ENCODE measurements at places on chromosomes 6 and 20. TPM values are rescaled to one million over a fixed set of nuclear protein-coding genes. Genes with fewer than 3 reads are reported as not detected.

GRCh38 chr6:34514593-34515472 is 41.3 kb downstream of the SPDEF start:
- no peak for DNase-seq

- DNase-seq: no peak
Measured at GRCh38 chr6:170075659-170076223, 215.1 kb downstream of the DLL1 start.

GRCh38 chr6:142459271-142459670 is 157.5 kb downstream of the ADGRG6 start:
- DNase-seq: no peak

DNA sequence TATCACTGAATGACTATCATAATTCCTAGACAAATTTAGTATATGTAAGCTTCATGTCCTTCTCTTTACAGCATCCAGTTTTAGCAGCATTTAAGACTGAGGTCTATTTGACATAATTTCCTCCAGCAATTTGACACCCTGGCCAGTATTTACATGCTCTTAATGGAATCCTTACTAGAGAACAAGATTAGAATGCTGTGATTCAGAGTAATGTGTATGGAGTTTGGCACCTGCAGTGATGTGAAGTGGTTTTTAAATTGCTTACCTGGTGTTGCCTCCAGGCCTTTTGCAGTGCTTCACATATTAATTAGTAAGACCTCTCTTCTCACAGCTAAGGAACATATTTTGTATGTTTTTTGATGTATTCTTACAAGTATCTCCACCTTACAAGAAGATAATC is 9.8 kb downstream of the NKX2-4 start:
- no peak for DNase-seq

DNA sequence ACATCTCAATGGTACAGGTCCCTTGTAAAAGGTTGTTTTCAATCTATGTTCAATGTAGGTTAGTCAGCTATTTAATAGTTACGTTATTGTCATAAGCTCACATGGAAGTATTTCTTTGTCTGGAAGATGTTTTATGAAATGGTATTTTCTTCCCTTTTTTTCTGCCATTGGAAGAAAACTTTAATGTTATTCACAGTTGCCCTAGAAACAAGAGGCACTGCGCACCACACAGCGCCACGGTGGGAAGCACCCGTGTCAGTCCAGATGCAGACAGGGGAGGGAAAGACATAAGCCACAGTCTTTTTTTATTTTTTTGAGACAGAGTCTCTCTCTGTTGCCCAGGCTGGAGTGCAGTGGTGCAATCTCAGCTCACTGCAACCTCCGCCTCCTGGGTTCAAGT is 82.1 kb downstream of the GCNT2 start:
- DNase-seq: no peak

DNA sequence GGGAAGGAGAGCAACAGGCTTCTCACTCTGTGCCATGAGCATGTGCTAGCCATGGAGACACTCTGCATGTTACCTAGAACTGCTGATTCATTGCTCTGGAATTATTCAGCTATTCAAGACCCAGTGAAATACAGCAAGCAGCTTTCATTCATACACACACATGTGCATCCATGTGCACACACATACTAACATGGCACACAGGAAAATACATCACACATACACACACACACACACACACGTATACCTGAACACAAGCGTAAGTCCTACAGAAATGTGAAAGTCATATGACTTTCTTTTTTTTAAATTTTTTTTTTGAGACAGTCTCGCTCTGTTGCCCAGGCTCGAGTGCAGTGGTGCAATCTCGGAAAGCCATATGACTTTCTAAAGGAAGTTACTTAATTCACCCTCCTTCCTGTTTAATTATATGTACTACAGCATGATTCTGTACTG is 108.2 kb upstream of the NFATC2 start:
- no peak for DNase-seq

DNA sequence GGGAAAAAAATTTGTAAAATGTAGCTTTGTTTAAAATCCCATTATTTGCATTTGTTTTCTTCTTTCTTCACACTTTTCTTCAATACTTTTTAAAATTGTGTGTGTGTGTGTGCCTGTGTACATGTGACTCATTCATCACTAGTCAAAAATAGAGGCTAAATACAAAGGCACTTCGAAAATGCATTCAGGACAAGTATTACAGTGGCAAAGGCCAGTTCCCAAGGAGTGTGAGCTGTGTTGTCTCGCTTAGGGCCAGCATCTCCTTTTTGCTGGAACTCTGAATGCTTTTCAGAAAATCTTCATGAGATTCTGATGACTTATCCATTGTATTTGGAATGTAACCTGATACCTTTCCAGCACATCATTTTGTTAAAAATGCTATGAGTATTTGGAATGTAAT is 288.5 kb upstream of the CNR1 start:
- DNase-seq: no peak

GRCh38 chr20:16537025-16537665 is 36.1 kb downstream of the KIF16B start:
- DNase-seq: no peak

The PTK6 gene
- 31.1 TPM for total RNA-seq

The PLCB4 gene
- 0.21 TPM for total RNA-seq

The OR2B6 gene
- total RNA-seq: not detected

Measured in HT-29 (cell line).